ENCODE measurements at places on chromosomes 1 and 21. TPM values are rescaled to one million over a fixed set of nuclear protein-coding genes. Genes with fewer than 3 reads are reported as not detected.

Gene IPO9
- 18.9 TPM for total RNA-seq

Gene CFAP410
- total RNA-seq, result 71.3 TPM

Gene LAMC2
- 11.6 TPM for total RNA-seq

Gene HES3
- total RNA-seq, result not detected

Gene HSD3B2
- total RNA-seq, result not detected

Gene C4BPB
- 0.23 TPM for total RNA-seq

Data from prostate gland (tissue), 2 donors.